ENCODE measurements at places on chromosomes 3 and 15. TPM values are rescaled to one million over a fixed set of nuclear protein-coding genes. Genes with fewer than 3 reads are reported as not detected.

The ADPRH gene
- 2.8 TPM for total RNA-seq

The ATP13A5 gene
- total RNA-seq: not detected

The IGF1R gene
- total RNA-seq: 39.1 TPM

The SNTN gene
- total RNA-seq: not detected

The ALPK3 gene
- total RNA-seq: 0.09 TPM

The LRRC31 gene
- not detected for total RNA-seq

The MED12L gene
- total RNA-seq: 0.68 TPM

The KLF13 gene
- total RNA-seq: 107 TPM

The REC114 gene
- not detected for total RNA-seq

The LTF gene
- not detected for total RNA-seq

The CCR4 gene
- not detected for total RNA-seq

The TBC1D23 gene
- 15.3 TPM for total RNA-seq

The TP63 gene
- total RNA-seq: 0.12 TPM

The RYR3 gene
- total RNA-seq: 0.01 TPM

The IMPG2 gene
- not detected for total RNA-seq

The SGO1 gene
- 16.3 TPM for total RNA-seq

The IGDCC3 gene
- total RNA-seq: 0.23 TPM

The RNU5B-1 gene
- total RNA-seq: not detected

The ARPIN gene
- 13.6 TPM for total RNA-seq

The ISL2 gene
- total RNA-seq: 3.8 TPM

The KIAA1143 gene
- 10.7 TPM for total RNA-seq

The PAQR9 gene
- total RNA-seq: 3.1 TPM

The LMAN1L gene
- not detected for total RNA-seq

The GXYLT2 gene
- 2.1 TPM for total RNA-seq

The CCNB2 gene
- 93.8 TPM for total RNA-seq

The ZNF35 gene
- 6.5 TPM for total RNA-seq

The C3orf70 gene
- not detected for total RNA-seq

The MAGEL2 gene
- total RNA-seq: not detected

The RHCG gene
- total RNA-seq: 46.6 TPM

The FANCD2 gene
- total RNA-seq: 18.7 TPM

The SMAD3 gene
- total RNA-seq: 148 TPM

The PCSK6 gene
- total RNA-seq: 12.0 TPM

The GPR62 gene
- not detected for total RNA-seq

The OR5K2 gene
- total RNA-seq: not detected

The VWA5B2 gene
- total RNA-seq: 0.46 TPM

The GOLGA6B gene
- total RNA-seq: not detected

The C2CD4B gene
- 0.31 TPM for total RNA-seq

The CLEC3B gene
- not detected for total RNA-seq

The FANCD2OS gene
- total RNA-seq: not detected

The NR2E3 gene
- not detected for total RNA-seq

The GATM gene
- 2.7 TPM for total RNA-seq

The CCDC54 gene
- not detected for total RNA-seq

The RFTN1 gene
- total RNA-seq: 3.2 TPM

The RTF1 gene
- total RNA-seq: 17.4 TPM

The LOXL1 gene
- 0.67 TPM for total RNA-seq

Measured in A549 treated with GW870086 at 1 μM for 4 hours (cell line).